ENCODE measurements at places on chromosomes 4 and X.

DNA sequence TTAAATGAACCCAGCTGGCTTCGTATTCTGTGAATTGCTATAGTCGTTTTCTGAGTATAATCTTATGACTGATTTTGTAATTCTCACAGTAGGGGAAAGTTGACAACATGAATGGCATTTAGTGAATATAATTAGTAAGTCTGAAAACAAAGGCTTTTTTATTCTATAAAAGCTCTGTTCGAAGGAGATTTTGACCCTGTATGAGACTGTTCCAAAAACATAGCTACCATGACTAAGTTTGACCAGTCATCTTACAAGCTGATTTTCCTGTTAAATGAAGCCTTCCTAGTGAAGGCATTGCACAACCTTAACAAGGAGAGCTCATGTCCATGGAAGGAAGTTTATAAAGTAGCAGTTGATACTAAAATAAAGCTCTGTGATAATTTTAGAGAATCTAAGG is 242.3 kb downstream of the RPA4 start:
- no peak for DNase-seq

DNA sequence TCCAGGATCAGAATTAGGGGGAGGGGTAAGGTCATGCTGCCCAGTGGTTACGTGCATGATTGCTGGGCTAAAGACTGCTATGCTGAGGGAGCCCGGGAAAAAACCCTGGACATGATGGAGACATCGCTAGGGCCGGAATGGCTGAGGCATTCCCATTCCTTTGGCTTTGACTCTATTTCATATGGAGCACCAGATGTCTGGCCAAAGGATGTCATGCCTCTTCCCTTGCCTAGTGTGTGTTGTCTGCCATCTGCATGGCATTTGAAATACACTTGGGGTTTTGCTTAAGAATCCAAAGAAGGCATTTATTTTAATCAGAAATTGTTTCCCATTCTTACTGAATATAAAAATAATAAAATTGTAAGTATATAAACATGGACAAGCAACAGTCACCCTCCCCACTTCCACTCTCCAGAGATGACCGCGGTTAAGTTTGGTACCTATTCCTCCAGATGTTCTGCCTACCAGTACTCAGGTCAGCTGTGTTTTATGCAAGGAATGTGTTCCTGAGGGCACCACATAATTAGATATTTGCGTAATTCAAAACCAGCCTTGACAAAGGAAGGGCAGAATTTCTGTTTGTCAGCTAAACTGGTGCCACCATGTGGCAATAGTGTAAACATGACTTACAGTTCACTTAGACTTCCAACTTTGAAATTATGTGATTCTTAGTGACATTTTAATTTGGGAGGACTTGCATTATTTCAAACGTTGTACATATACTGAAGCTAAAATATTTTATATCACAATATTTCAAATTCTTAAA is 105.9 kb downstream of the CT47B1 start:
- DNase-seq = no peak

- no peak for DNase-seq
These were observed 9.2 kb upstream of the BGN start for GRCh38 chrX:153485396-153486080.

DNA sequence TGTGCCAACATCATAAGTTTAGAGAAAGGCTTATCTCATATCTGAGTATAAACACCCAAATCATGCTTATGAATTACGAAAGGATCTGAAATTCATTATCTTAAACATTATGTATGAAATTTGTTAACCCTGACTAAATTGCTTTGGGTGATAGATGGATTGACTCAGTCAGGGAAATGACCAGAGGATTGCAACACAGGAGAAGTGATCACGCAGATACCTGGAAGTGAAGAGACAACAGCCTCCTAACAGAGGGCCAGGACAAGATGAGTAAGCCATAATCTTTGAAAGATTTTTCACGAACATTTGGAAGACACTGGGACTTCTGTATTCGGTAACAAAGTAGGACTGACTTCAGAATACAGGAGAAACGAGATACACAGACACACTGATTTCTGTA is 363.4 kb downstream of the DMD start:
- no peak for DNase-seq

DNA sequence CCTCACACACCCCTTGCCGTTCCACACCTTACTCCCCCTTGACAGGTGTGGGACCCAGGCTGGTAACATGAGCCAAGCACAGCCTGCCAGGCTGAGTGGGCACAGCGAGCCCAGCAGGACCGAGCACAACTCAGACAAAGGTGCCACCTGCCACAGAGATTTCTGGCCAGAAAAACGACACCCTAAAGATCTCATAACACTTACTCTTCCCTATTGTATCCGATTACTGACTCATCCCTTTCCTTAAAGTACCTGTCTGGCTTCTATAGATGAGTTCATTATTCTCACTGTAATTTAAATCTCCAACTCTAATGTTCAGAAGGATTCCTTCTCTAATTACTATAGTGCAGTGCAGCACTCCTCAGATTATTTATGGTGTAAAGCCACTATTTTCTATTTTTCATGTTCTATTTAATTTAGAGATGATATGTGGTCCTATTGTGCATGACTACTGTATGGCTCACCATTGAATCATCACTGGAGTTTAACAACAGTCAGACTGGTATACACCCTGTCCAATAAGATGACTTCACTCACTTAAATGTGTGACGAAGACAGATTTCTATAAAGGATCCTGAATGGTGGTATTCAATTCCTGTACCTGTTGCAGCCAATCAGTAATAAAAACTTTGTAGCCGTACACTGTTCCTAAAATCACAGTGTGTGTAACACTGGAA is 7.6 kb upstream of the SYTL5 start:
- no peak for DNase-seq

DNA sequence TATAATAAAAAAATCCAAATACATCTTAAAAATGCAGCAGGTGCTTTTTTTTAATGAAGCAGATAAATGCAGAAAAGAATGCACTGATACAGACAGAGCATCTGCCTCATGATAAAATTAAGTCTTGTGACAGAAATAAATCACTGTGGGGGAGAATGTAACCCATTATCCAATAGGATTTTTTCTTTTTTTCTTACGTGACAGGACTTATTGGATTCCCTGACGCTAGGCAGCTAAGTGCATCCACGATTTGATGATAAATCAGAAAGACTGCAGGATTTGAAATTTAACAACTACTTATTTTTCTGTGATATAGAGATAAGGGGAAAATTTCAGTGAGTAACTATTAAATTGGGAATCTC is 110.6 kb upstream of the PPARGC1A start:
- DNase-seq = no peak

- no peak for DNase-seq
These were observed 181.0 kb downstream of the GPAT3 start for GRCh38 chr4:83716874-83717273.

- DNase-seq = no peak
These were observed 890.0 kb upstream of the FRG1 start for GRCh38 chr4:189050643-189051042.

GRCh38 chrX:17412692-17413091 is 37.7 kb downstream of the NHS start:
- DNase-seq = no peak

DNA sequence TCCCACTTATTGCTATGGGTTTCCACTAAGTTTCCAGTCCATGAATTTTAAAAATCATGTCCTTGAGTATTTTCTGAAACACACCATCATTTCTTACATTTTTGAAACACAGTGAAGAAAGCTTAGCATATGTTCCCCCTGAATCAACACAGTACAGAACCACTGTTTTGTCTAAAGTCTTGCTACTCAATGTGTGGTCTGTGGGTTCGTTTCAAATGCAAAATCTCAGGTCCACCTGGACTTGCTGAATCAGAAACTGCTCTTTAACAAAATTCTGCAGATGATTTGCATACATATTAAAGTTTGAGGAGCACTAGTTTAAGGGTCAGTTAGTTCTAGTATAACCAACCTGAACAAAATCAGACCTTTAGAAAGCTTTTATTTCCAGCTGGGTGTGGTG is 60.4 kb downstream of the SUPT20HL2 start:
- DNase-seq = no peak

GRCh38 chrX:105564501-105564900 is 257.8 kb upstream of the NRK start:
- DNase-seq = no peak

GRCh38 chr4:24475756-24476155 is 108.6 kb downstream of the DHX15 start:
- DNase-seq = no peak

DNA sequence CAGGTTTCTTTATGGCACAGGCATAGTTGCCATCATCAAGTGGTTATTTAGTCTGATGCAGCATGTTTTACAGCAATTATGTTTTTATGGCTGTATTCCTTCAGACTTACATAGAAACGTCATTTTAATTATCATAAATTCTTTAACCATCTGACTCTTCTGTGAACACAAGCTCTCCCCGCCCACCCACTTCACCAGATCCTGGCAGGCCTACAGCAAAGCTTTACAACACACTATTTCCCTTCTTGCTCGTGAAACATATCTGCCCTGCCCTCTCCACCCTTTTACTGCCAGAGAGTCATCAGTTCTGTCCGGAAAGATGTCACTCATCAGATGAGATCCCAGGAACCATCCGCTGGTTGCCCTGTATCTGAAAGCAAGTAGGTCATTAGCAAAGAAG is 120.5 kb downstream of the HS6ST2 start:
- no peak for DNase-seq

- no peak for DNase-seq
These were observed 90.2 kb downstream of the TET2 start for GRCh38 chr4:105236916-105237311.

GRCh38 chrX:108138814-108139702 is 47.5 kb downstream of the ATG4A start:
- DNase-seq = no peak

- DNase-seq = no peak
These were observed 3.6 kb downstream of the ART3 start for GRCh38 chr4:76078033-76078613.

DNA sequence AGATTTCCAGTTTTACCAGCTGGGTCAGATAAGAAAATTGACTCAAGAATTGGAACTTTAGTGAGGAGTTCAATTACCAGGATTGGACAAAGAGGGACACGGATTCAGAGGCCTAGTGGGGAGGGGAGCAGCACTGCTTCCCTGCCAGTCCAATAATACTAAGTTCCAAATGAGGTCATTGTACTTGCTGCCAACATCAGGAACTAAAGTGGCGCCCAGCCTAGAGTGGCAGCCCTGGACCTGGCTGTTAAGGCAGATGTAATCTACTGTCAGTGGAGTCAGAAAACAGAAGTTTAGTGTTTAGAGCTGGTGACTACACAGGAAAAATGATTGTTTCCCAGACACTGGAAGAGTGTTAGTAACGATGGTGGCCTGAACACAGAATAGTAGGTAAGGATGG is 42.7 kb upstream of the RAPGEF2 start:
- no peak for DNase-seq

GRCh38 chrX:38799995-38800580 is 1.2 kb upstream of the MID1IP1 start:
- no peak for DNase-seq

- DNase-seq = no peak
These were observed 107.9 kb downstream of the PSAPL1 start for GRCh38 chr4:7326693-7327340.

DNA sequence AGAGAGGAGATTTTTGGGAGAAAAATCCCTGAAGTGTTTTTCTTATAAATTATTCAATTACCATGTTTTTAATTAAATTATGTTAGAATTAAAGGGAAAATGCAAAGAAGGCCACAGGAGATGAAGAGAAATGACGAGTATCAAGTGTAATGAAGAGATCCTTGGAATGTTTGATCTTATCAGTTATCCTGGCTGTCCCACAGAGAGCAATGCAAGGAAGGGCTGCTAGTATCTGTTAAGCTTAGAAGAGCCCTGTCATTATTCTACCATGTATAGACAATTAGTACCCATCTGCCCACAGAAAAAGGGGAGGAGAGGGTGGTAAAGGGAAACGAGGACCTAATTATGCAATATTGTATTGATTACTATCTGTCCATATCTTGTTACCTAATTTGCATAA is 257.1 kb downstream of the BANK1 start:
- DNase-seq = no peak

GRCh38 chr4:151841107-151841506 is 80.3 kb upstream of the GATB start:
- no peak for DNase-seq

DNA sequence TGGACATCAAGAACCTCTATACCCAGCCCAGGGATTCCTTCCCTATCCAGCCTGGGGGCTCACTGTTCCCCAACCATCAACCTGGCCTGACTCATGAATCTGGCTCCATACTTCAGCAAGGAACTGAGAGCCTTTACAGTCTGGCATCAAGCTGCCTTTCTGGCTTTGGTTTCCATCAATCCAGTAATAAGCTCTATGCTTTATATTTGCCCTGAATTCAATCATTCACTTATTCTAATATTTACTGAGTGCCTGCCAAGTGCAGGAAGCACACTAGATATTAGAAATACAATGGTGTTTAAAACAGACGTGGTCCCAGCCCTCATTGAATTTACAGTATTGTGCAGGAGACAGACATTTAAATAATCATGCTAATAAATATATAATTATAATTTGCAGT is 114.8 kb upstream of the PLAC1 start:
- no peak for DNase-seq

DNA sequence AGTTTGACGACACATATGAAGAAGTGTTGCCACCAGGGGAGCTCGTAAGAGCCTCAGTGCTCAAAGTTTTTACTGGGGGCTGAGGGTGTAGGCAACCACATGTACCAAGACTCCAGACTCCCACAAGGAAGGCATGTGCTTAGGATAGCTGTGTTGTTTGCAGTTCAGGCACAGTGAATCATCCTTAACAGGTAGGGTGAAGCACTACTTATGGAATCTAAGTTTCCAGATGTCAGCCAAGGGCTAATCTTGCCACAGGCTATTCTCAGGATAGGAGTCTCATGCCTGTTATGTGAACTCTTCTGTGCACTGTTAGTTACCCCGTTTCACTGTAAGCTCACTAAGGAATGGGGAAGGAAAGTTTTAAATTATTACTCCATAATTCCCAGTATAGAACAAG is 202.6 kb downstream of the TMA16 start:
- no peak for DNase-seq

DNA sequence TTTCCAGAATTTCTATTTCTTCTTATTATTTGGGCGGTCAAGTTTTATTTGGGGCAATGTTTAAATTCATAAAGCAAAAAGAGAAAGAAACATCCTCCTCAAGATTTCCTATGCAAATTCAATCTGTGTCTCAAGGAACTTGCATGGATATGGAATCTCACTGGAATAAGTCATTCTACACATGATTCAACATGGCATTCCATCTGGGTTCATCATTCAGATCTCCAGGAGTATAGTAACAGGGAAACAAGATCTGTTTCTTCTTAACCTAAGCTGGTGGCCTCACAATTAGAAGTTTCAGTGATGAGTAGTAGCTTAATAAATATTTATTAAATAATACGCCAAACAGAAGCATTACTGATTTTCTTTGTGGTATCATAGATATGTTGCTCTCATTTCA is 19.8 kb downstream of the KLHL34 start:
- DNase-seq = no peak

GRCh38 chrX:150464001-150464400 is 100.9 kb downstream of the MAMLD1 start:
- DNase-seq = no peak

GRCh38 chr4:32697281-32697814 is 1977.2 kb downstream of the PCDH7 start:
- no peak for DNase-seq

Measured in stimulated activated CD4-positive, alpha-beta T cell treated with anti-CD3 and anti-CD28 coated beads, Interleukin-1b, Interleukin-23, amount 100 ng/mL, for 4 hours (primary cell).